ENCODE measurements at places on chromosomes 3 and 15.

DNA sequence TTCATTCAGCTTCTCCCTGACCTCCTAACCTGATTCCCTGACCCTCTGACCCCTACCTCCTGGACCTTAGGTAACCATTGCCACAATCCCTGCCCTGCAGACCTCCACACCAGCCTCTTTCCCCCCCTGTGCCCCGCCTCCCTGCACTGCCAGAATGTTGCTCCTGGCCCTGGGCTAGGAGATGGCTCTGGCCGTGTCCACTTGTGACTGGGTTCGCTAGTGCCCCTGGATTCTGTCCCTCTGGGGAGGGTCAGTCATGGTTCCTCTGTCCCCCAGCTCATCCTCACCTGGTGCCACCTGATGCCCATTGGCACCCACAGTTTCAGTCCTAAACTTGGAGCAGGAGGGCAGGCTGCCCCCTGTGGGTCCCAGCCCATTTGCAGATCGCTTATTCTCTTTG, 56.2 kb upstream of the PRR23E start:
- no peak for DNase-seq

- no peak for DNase-seq
Measured at GRCh38 chr15:90903733-90904536, 833 bp downstream of the MAN2A2 start.

DNA sequence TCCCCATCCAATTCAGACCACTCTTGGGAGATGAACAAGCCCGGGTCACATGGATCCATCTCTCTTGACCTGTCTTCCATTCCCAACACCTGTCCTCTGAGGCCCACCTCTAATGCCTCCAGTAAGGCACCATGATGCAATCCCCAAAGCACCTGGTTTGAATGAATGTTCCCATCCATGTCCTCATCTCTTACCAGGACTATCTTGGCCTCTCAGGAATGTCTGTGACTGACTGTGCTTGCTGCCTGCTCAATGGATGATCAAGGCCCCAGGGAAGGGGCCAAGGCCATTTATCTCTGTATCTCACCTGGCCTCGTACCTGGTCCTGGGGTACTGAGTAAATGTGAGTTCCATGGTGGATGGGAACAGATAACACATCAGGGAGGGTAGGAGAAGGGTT, 49.7 kb downstream of the SLCO2A1 start:
- no peak for DNase-seq

- no peak for DNase-seq
Measured at GRCh38 chr3:81339040-81339845, 422.2 kb downstream of the GBE1 start.

DNA sequence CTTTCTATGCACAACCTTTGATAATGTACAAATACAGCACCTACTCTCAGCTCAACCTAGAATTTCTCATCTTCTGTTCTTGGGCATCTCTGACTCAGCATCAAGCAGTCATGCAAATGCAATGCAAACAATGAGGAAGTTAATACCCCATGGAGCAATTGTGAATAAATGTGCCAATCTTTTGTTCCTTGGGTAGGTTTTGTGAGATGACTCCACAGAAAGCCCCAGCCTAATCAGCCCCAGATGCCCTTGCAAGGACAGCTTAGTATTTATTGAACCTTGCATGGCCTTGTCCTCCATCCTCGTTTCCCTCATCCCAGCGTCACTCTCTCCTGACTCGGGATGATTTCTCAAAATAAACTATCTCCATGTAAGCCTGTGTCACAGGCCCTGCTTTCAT, 494.7 kb upstream of the NECTIN3 start:
- no peak for DNase-seq

GRCh38 chr3:12516873-12517272, 28.4 kb downstream of the MKRN2OS start:
- DNase-seq = no peak

DNA sequence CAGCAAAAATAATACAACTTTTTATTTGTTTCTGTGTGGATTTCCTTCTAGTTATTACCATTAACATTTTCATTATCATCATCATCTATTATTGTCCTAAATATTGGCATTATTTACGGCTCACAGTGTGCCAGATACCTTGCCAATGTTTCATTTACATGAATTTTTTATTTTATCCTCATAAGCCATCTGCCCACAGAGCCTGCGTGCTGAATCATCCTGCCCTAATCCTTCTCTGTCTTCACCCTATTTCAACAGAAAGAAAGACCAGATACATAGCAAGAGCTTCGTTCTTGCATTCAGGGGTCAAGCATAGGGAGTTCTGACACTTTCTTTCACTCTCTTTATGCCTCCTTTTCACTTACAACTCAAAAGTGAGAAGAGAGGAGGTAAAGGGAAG, 82.0 kb downstream of the KCNMB2 start:
- no peak for DNase-seq

GRCh38 chr3:194632809-194633348, 340 bp downstream of the TMEM44 start:
- DNase-seq = no peak

DNA sequence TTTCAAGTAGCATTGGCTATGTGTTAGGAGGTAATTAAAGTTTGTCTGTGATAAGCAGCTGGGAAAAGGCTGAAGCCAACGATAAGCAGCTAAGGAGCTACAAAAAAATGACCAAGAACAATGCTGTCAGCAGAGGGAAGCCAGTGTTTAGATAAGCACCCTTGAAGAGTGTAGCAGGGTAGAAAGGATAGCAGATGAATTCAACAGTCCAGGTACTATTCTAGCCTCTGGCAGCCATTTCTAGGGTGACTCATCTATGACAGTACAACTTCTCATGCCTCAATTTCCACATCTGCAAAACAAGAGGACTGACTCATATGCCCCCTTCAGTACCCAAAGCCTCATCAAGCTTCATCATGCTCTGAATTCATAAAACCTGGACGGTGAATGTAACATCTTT, 617.6 kb upstream of the UBE2E2 start:
- no peak for DNase-seq

GRCh38 chr3:172094621-172095557, 55.5 kb downstream of the FNDC3B start:
- no peak for DNase-seq

DNA sequence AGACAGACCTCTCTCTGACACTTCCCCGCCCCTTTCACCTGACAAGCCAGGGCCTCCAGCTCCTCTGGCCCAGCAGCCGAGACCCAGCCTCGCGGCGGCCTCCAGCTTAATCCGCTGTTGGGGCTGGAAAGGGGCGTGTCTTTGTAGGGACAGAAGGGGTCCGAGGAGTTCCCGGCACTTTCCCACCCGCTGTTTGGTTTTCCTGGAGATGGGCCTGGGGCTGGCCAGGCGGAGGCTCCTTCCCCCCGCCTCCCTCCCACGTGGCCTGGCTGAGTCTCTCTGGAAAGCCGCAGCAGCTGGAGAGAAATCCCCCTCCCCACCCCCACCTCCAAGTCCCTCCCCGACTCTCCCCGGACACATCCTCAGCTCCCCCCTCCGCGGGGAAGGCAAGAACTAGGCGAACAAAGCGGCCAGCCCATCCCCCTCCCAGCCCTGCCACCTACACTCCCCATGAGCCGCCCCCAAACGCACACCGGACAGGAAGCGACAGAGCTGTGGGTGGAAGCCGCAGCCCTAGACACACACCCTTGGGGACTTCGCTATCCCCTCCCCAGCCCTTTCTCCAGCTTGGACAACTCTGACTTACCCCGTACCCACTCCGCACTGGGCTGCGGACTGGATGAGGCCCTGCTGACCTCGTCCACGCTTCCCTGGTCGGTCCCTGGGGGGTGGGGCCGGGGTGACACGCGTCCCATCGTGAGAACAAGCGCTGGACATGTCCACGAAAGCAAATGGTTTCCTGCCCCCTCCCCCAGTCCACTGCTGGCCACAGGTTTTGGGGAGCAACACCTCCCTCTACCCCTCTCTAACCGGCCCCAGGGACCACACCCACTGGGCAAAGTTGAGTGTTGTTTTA, 1.2 kb downstream of the IGDCC4 start:
- DNase-seq = no peak

GRCh38 chr3:195032106-195032759, 238.7 kb downstream of the XXYLT1 start:
- DNase-seq = no peak

DNA sequence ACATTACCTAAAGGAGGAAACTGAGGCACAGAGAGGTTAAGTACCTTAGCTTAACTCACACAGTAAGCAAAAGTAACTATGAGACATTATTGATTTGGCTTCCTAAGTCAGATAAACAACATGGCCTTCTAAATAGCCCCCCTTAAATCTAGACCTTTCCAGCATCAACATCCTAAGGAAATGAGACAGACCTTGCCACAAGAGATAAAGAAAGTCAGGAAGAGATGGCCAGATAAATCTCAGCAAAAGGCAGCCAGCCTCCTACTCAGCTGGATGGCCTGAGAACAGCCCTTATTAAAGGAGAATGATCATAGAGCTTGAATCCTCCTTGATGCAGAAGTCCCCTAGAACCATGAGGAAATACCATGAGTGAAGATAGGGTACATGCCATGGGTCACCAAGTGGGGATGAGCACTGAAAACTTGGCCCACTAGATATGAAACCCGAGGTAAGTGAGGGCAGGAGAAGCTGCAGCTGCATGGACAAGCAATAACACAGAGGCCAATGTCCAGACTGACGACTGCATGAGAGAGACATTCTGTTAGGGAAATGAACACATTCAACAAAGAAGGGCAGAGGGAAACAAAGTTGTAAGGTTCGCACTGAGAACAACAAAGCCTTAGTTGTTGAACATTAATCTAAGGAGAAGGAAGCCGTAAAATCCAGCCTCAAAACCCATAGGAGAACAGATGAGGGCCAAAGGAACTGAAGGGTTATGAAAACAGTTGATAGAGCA, 69.6 kb downstream of the ZIC4 start:
- DNase-seq = no peak

- DNase-seq = no peak
Measured at GRCh38 chr3:40249168-40249567, 60.3 kb upstream of the EIF1B start.

- DNase-seq = no peak
Measured at GRCh38 chr15:29864501-29864900, 42.2 kb upstream of the TJP1 start.

GRCh38 chr3:126024049-126024854, 55.3 kb downstream of the ROPN1B start:
- no peak for DNase-seq

DNA sequence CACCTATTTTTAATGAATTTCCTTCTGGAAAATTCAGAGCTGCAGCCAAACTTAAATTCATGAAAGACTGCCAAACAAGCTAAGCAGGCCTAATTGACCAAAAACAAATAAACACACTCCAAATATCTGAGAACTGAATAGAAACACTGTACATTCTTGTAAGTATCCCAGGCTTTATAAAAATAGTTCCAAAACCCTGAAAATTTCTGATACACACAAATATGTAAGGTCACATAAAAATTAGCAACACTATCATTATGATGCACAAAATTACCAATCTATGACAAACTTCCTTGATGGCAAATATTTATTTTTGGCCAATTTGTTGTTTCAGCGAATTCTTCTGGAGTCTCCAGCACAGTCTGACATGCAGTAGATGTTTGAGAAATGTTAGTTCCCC, 117.9 kb upstream of the UBE2E2 start:
- DNase-seq = no peak

GRCh38 chr3:194686414-194686815, 732 bp downstream of the FAM43A start:
- DNase-seq = no peak

- DNase-seq = no peak
Measured at GRCh38 chr15:57857871-57858270, 151.4 kb downstream of the POLR2M start.

- no peak for DNase-seq
Measured at GRCh38 chr3:8338424-8338823, 163.2 kb upstream of the LMCD1 start.

GRCh38 chr3:177647876-177648275, 450.6 kb upstream of the TBL1XR1 start:
- DNase-seq = no peak

DNA sequence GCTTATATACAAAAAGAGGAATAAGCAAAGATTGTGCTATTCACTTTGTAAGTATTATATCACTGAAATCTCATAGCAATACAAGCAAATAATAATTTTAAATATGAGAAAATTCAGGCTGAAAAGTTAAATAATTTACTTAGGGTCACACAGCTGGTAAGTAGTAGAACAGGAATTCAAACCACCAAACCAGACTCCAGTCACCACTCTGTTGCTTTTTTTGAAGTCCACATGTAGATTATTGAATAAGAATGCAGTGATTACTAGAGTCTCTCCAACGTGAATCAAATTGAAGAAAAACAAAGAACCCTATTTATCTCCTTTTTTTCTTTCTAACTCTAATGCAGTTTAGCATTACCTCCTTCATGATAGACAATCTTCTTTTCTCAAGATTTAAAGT, 15.9 kb downstream of the SPICE1 start:
- no peak for DNase-seq

GRCh38 chr3:170458285-170458684, 39.6 kb downstream of the CLDN11 start:
- DNase-seq = no peak

- no peak for DNase-seq
Measured at GRCh38 chr15:50463423-50464358, 39.5 kb downstream of the USP8 start.

DNA sequence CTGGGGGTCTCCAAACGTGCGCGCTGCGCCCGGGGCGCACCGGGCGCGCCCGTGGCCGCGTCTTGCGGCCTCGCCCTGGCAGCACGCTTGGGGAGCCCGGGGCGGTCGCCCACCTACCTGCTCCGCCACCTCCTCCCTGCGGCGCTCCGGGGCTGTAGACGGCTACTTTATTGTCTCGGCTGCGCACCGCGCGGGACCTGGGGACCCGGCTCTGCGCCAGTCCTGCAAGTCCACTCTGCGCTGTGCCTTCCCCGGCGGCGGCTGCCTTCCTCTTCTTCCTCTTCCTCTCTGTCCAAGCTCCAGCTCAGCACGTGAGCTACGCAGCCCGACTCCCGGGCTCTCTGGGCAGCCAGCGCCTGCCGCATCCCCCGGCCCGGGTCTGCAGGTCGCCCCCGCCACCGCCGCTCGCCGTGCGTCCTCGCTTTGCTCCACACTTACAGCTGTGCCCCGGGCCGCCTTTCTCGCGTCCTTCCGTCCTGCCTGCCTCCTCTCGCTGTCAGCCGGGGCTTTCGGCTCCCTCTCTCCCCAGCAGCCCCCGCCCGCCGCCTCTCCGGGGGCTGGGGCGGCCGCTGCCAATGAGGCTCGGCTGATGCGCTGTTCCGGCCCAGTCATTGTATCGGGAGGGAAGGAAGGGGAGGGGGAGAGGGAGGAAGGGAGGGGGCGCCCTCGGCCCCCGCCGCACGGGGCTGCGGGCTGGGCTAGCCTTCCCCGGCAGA, 156.4 kb upstream of the FRMD4B start:
- DNase-seq = no peak

DNA sequence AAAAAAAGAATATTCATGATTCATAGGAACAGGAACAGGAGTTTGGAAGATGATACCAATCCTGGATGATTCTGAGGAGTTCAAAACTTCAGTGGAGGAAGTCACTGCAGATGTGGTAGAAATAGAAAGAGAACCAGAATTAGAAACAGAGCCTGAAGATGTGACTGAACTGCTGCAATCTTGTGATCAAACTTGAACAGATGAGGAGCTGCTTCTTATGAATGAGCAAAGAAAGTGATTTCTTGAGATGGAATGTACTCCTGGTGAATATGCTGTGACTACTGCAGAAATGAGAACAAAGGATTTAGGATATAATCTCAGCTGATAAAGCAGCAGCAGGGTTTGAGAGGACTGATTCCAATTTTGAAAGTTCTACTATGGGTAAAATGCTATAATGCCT, 72.7 kb downstream of the GSK3B start:
- no peak for DNase-seq

- no peak for DNase-seq
Measured at GRCh38 chr3:143226678-143227291, 107.2 kb downstream of the CHST2 start.

All from activated CD4-positive, CD25-positive, alpha-beta regulatory T cell (primary cell).